ENCODE measurements at places on chromosomes 7 and 10.

GRCh38 chr10:16965740-16966447 lies 148.7 kb upstream of the RSU1 start:
- peak; percentile 97 for DNase-seq

- DNase-seq = no peak
These were observed 10.0 kb upstream of the FGL2 start for GRCh38 chr7:77209479-77210139.

- DNase-seq = no peak
These were observed 735.9 kb downstream of the PCDH15 start for GRCh38 chr10:54065106-54065505.

DNA sequence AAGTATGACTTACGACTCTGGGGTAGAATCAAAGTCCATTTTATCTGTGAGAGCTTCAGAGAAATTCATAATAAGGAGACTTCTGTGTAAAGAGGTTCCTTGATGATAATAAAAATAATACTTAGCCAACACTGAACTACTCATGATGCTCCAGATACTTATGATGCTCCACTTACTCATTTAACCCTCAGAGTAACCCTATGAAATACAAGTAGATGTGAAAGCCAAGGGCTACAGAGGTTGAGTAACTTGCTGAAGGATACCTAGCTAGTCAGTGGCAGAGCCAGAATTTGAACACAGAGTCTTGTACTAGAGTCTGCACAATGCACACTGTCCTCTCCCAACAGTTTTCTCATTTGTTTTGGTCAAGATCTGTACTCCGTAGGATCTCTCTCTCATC lies 89.5 kb downstream of the HECW1 start:
- DNase-seq = peak; percentile 4

- no peak for DNase-seq
These were observed 126.9 kb downstream of the C1GALT1 start for GRCh38 chr7:7309203-7309602.

DNA sequence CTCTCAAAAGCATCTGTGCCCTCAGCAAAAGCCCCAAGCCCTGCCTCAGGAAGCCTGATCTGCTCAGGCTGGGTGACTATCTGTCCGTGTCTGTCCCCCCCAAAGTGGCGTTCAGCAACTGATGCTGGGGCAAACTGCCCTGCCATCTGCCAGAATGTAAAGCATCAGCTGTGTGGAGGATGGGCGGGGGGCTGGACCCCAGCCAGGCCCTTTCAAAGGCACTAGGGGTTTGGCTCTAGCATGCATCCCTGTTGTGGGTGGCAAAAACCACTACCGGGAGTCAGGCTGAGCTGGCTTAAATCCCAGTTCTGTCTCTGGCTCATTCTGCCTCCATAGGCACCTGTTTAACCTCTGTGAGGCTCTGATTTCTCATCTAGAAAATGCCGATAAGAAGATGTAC lies 35.5 kb downstream of the GPRIN2 start:
- DNase-seq = no peak

DNA sequence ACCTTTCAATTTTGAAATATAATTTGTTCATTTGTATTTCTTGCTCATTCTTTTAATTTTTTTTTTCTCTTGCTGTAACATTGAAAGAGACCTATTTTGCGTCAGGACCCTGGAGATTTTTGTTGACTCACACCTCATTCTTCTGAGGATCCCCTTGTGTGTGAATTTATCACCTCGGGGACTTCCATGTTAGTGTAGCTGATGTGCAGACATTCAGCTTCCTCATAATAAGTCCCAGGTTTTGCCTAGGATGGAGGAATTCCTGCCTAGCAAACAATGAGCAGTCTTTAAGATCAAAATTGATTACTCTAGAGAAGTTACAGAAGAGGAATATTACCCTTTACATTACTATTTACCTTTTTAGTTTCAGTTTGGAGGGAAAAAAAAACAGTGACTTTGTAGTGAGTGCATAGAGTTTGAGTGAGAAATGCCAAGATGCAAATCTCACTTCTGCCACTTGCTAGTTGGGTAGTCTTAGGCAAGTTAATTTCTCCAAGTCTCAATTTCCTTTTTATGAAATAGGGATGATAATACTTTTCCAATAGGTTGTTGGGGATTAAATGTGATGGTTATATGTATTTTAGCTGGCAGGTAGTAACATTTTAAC lies 14.3 kb downstream of the TES start:
- no peak for DNase-seq

GRCh38 chr7:22485189-22485588 lies 14.8 kb downstream of the STEAP1B start:
- DNase-seq = no peak

- no peak for DNase-seq
These were observed 125.8 kb upstream of the PTN start for GRCh38 chr7:137469191-137469811.

DNA sequence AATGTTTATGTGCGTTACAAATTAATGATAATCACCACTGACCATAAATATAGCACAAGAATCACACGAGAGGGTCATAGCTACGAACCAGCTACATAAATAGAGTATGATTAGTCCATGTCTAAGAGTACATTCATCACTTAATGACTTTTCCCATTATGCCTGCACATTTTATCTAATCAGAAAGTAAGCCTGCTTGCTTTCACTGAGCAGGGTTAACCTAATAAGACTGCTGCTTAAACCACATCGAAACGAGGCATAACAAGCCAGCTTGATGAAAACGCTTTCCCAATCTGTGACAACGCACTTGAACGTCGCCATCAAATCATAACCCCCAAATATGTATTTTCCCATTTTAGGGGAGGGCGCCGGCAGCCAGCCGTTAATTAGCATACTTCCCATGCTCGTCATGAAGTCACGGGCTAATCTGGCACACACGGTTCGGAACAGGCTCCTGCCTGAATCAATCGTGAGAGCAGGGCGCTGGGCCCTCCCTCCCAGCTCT lies 71.5 kb downstream of the EBF3 start:
- no peak for DNase-seq

GRCh38 chr10:123327896-123328295 lies 173.7 kb downstream of the BUB3 start:
- DNase-seq = no peak

DNA sequence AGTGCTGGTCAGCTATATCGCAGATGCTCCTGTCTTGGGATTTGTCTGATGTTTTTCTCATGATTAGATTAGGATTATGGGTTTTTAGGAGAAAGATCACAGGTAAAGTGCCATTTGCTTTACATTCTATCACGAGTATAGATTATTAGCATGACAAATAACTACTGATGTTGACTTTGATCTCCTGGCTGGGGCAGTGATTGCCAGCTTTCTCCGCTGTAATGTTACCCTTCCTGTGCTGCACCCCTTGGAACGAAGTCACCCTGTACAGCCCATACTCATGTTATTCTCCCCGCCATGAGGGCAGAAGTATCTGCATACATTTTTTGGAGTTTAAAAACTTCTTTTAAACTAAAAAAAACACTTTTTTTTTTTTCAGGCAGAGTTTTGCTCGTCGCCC lies 10.8 kb upstream of the CLDN4 start:
- DNase-seq = no peak

- no peak for DNase-seq
These were observed 78.1 kb upstream of the STRIP2 start for GRCh38 chr7:129356176-129356575.

Data from AG04450 (cell line).